Stimulated activated CD4-positive, alpha-beta T cell treated with anti-CD3 and anti-CD28 coated beads, TNF-alpha, amount 100 ng/mL, for 24 hours (primary cell): ENCODE measurements at places on chromosomes 1 and 21.

DNA sequence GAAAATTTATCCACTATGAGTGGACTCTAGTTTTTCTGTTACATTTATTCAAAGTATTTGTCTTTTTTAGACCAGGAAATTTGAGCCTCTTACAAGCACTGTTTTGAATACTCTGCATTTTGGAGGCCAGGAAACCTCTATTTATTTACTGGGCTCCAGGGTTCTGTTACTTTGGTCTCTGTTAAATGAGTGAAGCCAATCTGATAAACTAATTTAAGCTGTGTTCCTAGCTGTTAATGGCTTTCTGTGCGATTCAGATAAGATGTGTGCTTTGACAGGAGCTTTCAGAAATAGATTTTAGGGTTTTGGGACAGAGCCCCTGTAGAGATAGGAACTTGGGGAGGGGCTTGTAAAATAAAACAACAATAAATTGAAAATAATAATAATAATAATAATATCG lies 23.9 kb downstream of the ACKR1 start:
- DNase-seq = no peak

DNA sequence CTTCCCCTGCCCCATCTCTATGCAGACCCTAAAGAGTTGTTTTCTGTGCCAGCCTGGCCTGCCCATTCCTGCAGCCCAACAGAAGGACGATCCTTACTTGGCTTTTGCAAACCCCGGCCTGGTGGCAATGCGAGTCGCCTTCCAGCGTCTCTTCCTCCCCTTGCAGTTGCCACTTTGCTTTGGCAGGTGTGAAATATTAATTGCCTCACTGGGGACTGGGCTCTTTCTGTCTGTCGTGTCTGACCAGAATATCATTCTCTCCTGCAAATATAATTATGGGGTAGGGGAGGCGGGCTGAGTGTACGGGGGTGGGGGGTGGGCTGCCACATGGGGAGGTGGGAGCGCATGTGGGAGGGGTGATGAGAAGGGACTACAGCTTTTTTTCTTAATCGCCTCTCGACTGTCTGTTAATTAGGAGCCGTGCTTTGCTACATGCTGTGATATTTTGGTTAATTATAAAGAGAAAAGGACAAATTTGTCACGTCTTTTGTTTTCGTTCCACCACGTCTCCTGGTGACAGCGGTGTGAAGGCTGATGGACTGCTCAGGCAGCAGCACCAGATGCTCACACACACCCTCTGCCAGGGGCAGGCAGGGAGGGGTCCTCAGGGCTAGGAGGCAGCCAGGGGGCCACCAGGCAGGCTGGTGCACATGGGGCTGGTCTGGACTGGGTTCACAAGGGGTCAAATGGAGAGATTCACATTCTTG lies 80.1 kb upstream of the CD34 start:
- no peak for DNase-seq

GRCh38 chr1:85001742-85002141 lies 4.8 kb upstream of the MCOLN2 start:
- DNase-seq = no peak

DNA sequence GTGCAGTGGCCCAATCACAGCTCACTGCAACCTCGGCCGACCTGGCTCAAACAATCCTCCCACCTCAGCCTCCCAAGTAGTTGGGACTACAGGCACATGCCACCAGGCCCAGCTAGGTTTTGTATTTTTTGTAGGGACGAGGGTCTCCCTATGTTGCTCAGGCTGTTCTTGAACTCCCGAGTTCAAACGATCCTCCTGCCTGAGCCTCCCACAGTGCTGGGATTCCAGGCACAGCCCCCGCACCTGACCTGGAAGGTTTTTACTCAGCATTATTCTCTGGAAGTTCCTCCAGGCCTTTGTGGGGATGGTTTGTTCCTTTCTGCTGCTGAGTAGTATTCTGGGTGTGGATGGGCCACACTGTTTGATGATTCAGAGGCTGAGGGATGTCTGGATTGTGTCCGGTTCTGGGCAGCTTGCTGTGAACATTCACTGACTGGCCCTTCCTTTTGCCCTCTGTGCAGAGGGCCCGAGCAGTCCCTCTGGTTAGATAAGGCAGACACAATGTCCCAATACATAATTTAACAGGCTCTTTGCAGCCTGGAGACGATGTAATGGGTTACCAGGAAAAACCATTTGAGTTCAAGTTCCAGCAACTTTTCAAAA lies 6.0 kb upstream of the TRAPPC10 start:
- DNase-seq = no peak

DNA sequence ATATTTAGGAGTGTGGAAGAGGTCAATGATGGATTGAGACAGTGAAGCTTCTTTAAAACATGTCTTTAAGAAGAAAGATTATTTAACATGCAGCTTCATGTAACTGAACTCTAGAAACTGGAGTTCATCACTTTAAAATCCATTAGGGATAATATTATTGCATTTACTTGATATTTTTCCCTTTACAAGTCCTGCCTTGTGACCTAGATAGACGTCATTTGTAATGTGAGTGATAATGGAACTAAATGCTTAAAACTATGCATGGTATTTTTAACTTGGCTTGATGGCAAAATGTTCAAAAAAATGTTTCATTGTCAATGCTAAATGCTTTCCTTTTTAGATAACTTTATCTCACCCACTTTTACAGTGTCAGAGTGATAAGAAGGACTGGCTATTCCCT lies 723.7 kb downstream of the RWDD3 start:
- DNase-seq = no peak

GRCh38 chr1:244732851-244733450 lies 80.0 kb downstream of the DESI2 start:
- DNase-seq = no peak

GRCh38 chr1:89279011-89279466 lies 6.4 kb upstream of the GBP5 start:
- DNase-seq = no peak

GRCh38 chr1:43934101-43934985 lies 742 bp downstream of the ARTN start:
- DNase-seq = no peak

DNA sequence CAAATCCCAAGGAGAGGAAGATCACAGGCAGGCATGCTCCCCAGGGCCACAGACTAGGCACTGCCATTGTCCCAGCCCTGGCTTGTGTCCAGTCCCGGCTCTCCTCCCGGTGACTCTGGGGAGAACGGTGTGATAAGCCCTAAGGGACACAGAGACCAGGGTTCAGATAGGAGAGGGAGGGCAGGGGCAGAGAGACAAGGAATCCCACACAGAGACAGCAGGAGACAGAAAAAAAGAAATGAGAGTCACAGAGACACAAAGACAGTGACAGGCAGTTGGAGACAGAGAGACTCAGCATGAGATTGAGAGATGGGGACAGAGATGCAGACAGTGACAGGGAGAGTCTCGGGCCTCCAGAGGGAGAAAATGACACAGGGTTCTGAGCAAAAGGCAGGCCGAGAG lies 361 bp downstream of the INSRR start:
- DNase-seq = no peak

- no peak for DNase-seq
These were observed 58.1 kb downstream of the LHX4 start for GRCh38 chr1:180287988-180288705.

DNA sequence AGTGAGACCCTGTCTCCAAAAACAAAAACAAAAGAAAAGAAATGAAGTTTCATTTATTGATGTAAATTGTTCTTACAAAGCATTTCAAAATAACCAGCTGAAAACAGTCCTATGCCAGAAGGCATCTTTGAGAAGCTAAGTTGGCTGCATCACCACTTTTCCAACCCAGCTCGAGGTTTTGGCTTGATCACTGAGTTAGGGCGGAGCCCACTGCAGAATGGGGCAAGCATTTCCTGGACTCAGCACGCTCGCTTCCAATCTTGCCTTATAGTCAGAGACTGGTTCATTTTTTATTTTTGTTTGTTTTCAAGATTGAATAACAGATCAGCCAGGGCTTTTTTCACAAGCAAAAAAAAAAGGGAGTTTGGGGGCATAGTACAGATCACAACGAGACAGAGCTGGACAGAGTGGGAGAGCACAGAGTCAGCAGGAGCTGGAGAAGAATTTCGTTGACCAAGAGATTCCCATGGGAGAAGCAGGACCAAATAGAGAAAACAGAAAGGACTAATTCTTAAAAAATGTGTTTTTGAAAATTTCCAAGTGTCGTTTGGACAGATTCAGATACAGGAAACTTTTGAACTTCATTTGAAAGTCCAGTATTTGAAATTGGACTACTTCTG lies 23.5 kb upstream of the COL6A1 start:
- no peak for DNase-seq

- DNase-seq = no peak
These were observed 156.3 kb upstream of the C1orf174 start for GRCh38 chr1:4056422-4056821.

- DNase-seq = no peak
These were observed 238.2 kb downstream of the PTPRU start for GRCh38 chr1:29474274-29475244.

GRCh38 chr1:225700889-225701465 lies 48.1 kb upstream of the ENAH start:
- DNase-seq = no peak

DNA sequence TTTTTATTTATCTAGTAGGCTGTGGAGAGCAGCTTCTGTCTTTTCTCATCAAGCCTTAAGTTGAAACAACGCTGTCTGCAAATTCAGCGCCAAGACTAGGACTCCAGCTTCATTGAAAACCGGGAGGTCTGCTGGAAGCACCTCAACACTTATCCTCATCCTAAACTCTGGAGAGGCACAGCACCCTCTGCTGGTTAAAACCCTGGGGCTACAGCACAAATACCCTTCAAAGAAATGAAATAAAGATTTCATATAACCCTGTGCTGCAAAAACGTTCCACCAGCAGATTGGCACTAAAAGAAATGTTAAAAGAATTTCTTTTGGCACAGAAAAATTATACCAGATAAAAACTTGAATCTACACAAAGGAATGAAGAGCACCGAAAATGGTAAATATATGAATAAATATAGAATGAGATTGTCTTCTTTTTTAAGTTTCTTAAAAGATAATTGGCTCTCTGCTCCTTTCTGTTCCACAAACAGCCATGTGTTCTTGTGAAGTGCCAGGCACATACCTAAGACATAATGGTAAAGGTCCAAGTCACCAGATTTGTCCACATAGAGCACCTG lies 227.7 kb upstream of the SAMSN1 start:
- DNase-seq = peak; percentile 20

- DNase-seq = no peak
These were observed 274.5 kb downstream of the SIPA1L2 start for GRCh38 chr1:232355162-232356006.

- DNase-seq = no peak
These were observed 26.1 kb upstream of the SDC3 start for GRCh38 chr1:30934613-30935012.

GRCh38 chr1:194268839-194269238 lies 1082.4 kb upstream of the B3GALT2 start:
- no peak for DNase-seq

DNA sequence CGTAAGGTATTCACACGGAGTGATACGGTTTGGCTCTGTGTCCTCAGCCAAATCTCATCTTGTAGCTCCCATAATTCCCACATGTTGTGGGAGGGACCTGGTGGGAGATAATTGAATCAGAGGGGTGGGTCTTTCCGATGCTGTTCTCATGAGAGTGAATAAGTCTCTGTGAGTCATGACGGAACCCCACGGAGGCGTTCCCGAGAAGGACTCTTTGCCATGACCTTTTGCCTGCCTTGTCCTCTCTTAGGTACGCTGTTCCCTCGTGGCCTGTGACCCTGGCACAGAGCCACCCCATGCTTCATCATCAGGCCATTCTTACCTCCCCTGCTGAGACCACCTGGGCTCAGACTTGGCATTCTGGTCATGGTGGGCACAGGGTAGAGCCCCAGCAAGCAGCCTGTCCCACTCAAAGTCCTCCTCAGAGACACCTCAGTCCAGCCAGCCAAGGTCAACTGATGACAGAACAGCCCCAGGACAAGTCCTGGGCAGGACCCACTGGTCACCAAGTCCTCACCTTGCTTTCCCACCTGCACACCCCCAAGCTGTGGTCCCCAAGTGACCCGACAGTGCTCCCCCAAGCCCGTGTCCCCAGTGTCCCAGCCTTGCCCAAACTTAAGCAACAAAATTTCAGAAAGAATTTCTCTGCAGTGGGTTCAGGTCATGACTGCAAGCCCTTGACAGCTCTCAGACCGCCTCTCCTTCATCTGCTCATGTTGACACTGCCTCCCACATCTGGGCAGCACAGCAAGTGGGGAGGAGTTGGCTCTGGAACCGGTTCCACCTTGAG lies 158.4 kb downstream of the ACTL8 start:
- no peak for DNase-seq

DNA sequence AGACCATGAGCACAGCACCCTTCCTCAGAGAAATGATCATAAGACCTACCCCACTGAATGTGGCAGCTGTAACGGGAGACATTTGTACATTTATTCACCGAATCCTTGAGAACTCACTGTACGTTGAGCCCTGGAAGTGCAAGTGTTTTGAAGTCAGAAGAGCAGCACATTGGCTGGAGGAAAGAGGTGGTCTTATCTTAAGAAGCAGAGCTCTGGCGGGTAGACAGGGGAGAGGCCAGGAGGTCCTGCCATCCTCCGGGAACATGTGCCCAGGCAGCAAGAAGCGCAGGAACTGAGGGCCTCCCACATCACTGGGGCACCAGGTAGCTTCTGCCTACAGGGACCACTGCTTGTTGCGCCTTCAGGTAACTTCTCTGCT lies 169.2 kb upstream of the IRF2BP2 start:
- no peak for DNase-seq

GRCh38 chr1:153742411-153743142 lies 14.7 kb downstream of the INTS3 start:
- DNase-seq = no peak
